Stimulated activated CD8-positive, alpha-beta memory T cell treated with anti-CD3 and anti-CD28 coated beads, Interleukin-15, amount 100 ng/mL, for 48 hours (primary cell): ENCODE measurements at places on chromosomes 16 and 17.

GRCh38 chr16:29694384-29695195 is 15.6 kb downstream of the QPRT start:
- DNase-seq, result no peak

GRCh38 chr17:33732116-33732515 is 439.0 kb upstream of the ASIC2 start:
- DNase-seq, result no peak

DNA sequence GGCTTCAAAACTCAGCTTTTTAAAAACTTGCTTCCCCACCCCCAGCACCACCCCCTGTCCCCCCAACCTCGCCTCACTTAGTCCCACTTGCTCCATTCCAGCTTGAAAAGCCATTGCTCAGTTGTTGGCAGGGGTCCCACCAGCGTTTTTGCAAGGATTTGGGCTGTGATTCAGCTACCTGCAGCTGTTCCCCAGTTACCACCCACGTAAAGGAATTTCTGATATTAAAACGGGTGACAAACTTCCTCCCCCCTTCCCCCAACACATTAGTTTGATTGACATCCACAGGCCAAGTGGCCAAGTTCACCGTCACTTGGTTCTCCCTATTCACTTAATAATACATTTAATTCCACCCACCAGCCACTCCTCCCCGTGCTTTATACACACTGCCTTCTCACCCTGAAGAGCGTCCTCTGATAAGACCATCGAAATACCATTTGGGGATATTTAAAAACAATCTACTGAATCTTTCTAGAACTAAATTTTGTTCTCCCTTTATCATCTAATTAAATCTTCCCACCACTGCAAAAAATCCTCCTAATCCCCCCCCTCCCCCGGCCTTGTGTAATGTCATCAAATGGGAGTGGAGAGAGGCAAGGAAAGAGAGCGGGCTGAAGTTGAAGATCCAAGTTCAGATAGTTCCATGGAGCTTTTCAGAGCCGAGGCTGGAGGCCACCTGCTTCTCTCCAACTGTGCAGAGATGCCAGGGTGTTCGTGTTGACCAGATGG is 55.1 kb downstream of the SOX9 start:
- no peak for DNase-seq

GRCh38 chr17:43953746-43954145 is at the start of gene PYY:
Gene PYY, minus strand, starts transcription at chr17:43953940. Its CDS starts 457 bp downstream, at chr17:43953483.
- DNase-seq, result no peak

- DNase-seq, result no peak
Measured at GRCh38 chr16:85682516-85682915, 6.2 kb downstream of the GINS2 start.

DNA sequence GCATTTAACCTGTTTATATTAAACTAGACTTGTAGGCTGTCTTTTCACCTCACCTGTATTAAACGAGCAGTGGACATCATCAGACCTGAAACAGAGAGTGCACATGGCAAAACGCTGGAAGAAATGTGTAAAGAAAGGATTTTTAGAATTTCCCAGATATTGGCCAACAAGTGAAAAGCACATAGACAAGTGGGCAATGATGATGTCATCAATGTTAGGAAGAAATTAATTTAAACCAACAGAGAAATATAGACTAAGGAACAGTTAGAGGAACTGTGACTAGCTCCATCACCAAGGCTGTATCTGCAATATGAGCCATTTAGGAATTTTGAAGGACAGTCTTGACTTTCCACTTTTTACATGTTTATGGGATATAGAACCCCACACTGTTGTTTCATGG is 67.1 kb upstream of the SLC12A3 start:
- no peak for DNase-seq

GRCh38 chr17:41153856-41154255 is 4.2 kb upstream of the KRTAP4-5 start:
- no peak for DNase-seq

DNA sequence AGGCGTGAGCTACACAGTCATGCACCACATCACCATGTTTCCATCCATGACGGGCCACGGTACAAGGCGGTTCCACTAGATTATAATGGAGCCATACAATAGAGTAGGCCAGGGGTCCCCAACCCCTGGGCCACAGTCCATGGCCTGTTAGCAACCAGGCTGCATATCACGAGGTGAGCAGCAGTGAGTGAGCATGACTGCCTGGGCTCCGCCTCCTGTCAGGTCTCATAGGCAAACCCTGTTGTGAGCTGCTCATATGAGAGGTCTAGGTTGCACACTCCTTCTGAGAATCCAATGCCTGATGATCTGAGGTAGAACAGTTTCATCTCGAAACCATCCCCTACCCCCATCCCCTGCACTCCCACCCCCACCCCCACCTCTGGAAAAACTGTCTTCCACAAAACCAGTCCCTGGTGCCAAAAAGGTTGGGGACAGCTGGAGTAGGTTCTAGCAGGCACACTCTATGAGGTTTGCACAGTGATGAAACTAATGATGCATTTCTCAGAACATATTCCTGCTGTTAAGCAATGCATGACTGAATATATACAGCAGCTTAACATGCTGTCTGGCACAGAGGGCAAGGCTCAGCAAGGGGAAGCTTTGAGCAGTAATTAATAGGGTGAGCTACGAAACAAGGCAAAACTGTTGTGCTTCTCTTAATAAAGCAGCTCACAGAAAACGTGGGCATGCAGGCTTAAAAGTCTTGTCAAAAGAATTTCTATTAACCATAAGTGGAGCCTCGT is 108.0 kb downstream of the VPS53 start:
- no peak for DNase-seq

- no peak for DNase-seq
Measured at GRCh38 chr17:16939606-16940115, 32.3 kb downstream of the TNFRSF13B start.

GRCh38 chr17:69227541-69227940 is 1.1 kb downstream of the ABCA10 start:
- no peak for DNase-seq
